ENCODE measurements at places on chromosomes 7 and 10.

DNA sequence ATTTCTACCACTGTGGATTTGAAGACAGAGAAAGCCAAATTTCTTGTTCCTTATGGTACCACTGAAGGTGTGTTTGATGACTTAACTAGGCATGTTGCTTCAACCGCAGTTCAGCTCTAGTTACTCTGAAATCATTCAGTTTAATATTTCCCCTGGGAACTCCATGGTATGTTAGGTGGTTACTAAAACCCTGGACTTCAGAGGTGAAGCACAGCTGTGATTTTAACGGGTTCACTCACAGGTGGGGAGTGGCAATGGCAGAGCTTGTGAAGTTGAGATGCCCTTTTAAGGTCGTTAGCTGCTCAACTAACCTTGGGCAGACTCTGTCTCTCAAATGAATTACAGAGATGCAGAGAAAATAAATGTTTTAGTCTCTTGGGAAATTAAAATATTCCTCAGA is 163.6 kb upstream of the PHYHIPL start:
- peak; percentile 24 for DNase-seq

GRCh38 chr10:36051500-36051991 is 409.4 kb upstream of the FZD8 start:
- DNase-seq, result no peak

GRCh38 chr10:99874341-99875085 is 92.1 kb downstream of the ABCC2 start:
- DNase-seq, result no peak

GRCh38 chr7:132643302-132643701 is 67.0 kb upstream of the PLXNA4 start:
- no peak for DNase-seq

DNA sequence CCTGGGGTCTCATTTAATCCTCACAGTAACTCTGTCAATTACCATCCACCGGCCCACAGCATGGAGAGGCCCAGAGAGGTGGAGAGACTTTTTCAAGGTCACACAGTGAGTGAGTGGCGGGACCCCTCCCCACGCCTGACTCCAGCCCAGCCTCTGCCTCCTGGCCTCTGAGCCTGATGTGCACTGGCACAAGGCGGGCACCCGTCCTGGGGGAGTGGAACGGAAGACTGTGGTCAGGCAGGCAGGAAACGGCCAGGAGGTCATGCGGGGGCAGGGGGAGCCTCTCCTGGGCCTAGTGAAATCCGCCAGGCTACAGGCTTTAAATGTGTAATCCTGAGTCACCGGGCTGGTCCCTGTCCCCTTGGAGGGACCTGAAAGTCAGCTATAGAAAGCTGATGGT is 32.2 kb downstream of the ZCCHC24 start:
- DNase-seq, result no peak

DNA sequence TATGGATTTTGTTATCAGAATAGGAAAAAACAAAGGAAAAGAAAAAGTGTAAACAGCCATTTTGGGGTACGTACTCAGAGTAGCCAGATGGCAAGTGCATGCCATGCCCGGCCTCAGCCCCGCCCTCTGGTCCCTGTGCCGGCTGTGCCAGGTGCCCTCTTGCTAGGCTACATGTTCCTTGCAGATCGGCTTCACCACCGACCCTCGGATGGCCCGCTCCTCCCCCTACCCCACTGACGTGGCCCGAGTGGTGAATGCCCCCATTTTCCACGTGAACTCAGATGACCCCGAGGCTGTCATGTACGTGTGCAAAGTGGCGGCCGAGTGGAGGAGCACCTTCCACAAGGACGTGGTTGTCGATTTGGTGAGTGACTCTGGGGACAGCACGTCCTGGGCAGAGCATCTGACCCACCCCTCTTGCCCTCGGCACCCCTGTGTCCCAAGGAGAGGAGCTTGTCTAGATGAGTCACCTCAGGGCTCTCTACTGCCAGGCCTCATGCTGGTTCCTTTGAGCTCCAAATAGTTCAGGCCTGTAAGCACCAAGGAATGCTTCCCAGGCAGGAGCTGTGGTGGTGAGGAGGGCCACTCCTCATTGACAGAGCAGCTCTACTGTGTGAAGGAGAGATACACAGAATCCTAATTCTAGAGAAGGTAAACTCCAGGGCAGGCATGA is 54.9 kb upstream of the ZMIZ2 start:
- DNase-seq, result no peak

GRCh38 chr10:46298477-46299285 is 11.9 kb downstream of the ANTXRL start:
- no peak for DNase-seq

- no peak for DNase-seq
These were observed 89.3 kb downstream of the BEND7 start for GRCh38 chr10:13439313-13440184.

- DNase-seq, result no peak
These were observed 202.0 kb upstream of the LRRTM3 start for GRCh38 chr10:66723608-66724400.

DNA sequence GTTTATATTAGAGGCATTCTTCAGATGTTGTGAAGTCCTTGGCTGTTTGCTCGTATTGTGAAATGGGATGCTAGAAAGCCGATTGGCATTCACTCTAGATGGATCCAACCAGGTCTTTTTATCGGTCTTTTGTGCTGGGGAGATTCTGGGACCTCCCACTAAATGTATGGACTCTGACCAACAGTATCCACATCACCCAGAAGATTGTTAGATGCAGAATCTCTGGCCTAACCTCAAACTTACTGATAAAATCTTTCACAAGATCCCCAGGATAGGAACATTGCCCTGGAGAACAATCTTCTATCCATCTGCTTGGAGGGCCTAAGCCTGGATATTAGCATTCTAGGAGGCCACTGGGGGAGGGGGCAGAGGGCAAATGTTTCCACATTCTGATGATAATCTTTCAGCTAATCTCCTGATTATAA is 160.9 kb downstream of the PLXDC2 start:
- DNase-seq, result no peak

- DNase-seq, result no peak
These were observed 212.0 kb downstream of the DNAJB6 start for GRCh38 chr7:157548691-157549303.

GRCh38 chr7:101995121-101995520 is 177.7 kb downstream of the CUX1 start:
- no peak for DNase-seq

DNA sequence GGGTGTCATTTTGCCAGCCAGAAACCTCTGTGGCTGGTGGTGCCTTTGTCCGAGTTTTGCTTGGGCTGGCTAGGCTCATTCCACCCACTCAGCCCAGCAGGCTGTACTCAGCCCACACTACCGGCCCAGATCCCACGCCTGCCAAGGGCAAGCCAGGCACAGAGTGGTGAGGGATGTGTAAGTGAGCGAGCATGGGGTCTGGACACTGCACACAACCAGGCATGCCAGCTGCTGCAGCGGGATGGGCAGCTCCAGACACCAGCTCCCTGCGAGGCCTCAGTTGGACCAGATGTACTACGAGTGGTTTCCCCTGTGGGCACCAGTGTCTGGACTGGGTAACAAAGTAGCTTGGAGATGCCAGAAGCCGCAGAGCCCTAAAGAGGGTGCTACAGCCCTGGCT is 134.2 kb upstream of the C7orf33 start:
- no peak for DNase-seq

DNA sequence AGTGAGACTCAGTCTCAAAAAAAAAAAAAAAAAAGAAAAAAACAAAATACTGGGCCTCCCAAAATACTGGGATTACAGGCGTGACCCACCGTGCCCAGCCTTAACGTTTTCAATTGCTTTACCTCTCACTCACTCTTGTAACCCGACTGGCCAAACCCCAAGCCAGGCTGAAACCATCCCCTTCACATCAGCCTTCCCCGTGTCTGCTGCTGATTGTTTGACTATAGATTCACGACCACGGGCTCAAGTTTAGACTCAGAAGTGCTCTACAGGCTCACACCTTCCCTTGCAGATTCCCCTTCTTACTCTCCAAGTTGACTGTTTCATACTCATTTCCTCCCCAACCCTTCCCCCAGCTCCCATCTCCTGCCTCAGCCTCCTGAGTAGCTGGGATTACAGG is 22.3 kb downstream of the TYW1 start:
- no peak for DNase-seq

DNA sequence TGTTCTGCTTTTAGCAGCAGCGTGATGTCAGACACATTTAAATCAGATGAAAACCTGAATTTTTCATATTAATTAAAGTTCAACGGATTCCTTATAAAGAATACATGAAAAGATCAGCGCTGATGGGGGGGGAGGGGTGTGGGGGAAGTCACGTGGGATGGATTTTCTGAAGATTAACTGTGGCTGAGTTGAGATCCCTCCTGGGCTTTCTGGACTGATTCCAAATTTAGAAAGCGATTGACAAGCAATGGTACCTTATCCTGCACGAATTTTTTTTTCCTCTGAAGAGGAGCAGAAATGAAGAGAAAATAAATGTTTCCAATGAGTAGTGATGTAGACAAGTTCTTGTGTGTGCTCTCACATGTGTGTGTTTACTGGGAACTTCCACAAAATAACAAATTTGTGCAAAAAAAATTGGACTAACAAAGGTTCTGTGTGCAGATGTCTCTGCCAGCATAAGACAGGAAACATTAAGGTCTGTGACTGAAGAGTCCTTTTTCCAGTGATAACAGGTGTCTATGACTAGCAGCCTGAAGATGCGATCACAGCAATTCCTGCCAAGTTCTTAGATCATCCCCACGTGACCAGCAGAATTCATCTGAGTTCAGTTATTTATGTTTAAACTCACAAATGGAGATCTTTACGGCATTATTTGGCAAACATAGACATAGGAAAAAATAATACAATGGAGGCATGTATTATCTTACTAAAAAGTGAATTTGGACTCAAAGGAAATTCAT is 585.2 kb upstream of the CELF2 start:
- DNase-seq, result no peak

GRCh38 chr7:42597300-42597699 is 314.6 kb downstream of the C7orf25 start:
- no peak for DNase-seq

GRCh38 chr7:142200206-142200605 is 57.7 kb downstream of the PRSS58 start:
- no peak for DNase-seq

DNA sequence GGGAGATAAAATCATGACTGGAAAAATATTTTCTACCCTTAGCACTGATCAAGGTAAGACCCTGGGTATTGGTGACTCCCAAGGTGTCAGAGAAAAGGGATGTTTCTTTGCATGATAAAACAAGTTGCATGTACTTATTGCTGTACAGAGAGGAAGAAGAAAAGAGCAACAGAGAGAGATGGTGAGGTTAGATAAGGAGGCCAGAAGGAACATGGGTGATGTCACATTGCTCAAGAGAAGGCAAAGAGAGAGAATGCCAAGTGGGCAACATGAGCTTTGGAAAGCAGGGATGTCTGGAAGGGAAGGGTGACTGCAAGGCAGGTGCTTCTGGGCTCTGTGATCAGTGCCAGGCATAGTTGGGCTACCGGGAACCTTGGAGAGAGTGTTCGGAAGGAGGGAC is 65.1 kb upstream of the ADARB2 start:
- DNase-seq, result no peak

DNA sequence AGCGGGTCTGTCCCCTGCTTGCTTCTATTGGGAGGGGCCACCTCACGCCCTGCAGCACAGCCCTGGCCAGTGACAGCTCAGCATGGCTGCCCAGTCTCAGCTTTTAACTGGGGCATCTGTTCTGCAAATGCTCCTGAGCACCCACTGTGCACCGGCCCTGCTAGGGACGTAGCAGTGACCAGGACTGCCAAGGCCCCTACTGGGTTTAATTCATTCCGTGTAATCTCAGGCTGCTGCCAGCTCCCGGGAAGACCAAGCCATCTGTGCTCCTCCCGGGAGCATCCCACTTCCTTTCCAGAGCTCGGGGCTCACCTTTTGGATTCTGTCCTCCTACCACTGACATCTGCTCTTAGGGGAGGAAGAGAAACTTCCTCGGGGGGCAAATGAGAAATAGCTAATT is 85.2 kb downstream of the ADARB2 start:
- no peak for DNase-seq

DNA sequence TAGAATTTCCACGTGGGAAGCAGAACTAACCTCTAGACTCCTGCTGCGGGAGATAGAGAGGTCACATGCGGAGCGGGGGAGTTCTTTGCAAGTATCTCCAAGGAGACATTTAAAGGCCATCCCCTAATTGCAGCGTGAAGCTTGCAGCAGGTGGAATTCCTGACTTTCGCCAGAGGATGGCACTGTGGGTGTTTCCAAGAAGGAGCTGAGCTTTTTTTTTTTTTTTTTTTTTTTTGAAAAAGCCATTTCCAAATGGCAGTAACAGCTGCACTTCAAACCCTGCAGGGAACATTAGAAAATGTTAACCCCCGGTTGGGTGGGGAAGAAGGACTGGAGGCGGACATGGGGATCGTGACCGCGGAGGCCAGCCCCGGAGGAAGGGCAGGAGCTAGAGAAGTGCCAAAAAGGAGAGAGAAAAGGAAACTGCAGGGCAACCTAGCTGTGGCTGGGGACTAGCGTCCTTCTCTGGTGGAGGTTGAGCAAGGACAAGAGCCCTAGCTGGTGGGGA is 487.7 kb downstream of the TYW1 start:
- DNase-seq, result peak; percentile 68

- no peak for DNase-seq
These were observed 154.4 kb upstream of the C7orf33 start for GRCh38 chr7:148436135-148436534.

DNA sequence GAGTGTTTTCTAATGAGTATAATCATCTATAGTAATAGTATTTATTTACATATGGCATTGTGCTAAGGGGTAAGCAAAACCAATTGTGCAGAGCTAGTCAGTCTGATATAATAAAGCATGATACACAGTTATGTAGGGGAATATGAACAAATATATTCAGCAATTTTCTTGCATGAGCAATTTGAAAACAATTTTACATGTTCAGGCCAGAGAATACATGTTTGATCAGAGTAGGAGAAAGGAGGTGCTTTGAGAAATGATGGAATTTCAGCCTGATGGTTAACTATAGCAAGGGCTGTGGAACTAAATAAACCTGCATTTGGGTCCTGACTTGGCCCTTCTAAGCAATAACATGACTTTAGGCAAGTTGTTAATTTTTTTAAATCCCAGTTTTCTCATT is 214.5 kb downstream of the TWIST1 start:
- DNase-seq, result no peak

DNA sequence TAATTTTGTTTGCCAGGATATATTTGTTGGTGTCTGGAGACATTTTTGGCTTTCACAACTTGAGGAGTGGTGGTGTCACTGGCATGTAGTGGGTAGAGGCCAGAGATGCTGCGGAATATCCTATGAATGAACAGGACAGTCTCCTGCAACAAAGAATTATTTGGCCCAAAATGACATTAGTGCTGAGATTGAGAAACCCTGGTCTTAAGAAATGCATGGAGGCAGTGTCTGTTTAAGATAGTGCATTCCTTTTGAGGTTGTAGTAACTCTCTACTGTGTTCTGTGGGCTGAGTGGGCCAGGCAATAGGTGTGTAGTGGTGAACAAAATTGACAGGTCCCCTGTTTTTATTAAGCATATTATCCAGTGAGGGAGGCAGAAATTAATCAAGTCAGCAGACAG is 165.5 kb downstream of the CDK14 start:
- no peak for DNase-seq

DNA sequence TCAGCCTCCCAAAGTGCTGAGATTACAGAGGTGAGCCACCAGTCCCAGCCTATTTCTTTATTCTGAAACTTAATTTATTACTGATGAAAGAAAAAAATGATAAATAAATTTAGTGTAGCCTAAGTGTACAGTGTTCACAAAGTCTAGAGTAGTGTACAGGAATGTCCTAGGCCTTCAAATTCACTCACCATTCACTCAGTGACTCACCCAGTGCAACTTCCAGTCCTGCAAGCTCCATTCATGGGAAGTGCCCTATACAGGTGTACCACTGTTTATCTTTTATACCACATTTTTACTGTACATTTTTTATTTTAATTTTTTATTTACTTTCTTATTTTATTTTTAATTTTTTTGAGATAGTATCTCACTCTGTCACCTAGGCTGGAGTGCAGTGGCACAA is 12.2 kb downstream of the MRLN start:
- DNase-seq, result no peak
